ENCODE measurements at places on chromosomes 13 and 19. TPM values are rescaled to one million over a fixed set of nuclear protein-coding genes. Genes with fewer than 3 reads are reported as not detected.

Gene PNMA8C
- 16.1 TPM for polyA plus RNA-seq

Gene ZNF540
- polyA plus RNA-seq: 22.5 TPM

Gene HRC
- not detected for polyA plus RNA-seq

Gene FBXO27
- 2.7 TPM for polyA plus RNA-seq

Gene FAM124A
- 4.7 TPM for polyA plus RNA-seq

Gene PDX1
- polyA plus RNA-seq: not detected

Gene COX7A1
- polyA plus RNA-seq: not detected

Gene ZNF723
- polyA plus RNA-seq: not detected

Gene CCDC122
- 0.79 TPM for polyA plus RNA-seq

Gene ZNF837
- polyA plus RNA-seq: 4.5 TPM

Gene ANGPTL8
- polyA plus RNA-seq: not detected

Gene CTXN1
- polyA plus RNA-seq: 34.1 TPM

Gene KLK14
- not detected for polyA plus RNA-seq

Measured in neural cell (in vitro differentiated cells).